ENCODE measurements at places on chromosomes 13 and 19.

GRCh38 chr13:43546251-43546650 is 240.5 kb downstream of the ENOX1 start:
- DNase-seq, result no peak

- DNase-seq, result no peak
These were observed 14.5 kb upstream of the SHC2 start for GRCh38 chr19:475360-475759.

GRCh38 chr19:4140237-4140711 is 13.2 kb upstream of the CREB3L3 start:
- peak; percentile 85 for DNase-seq

- DNase-seq, result no peak
These were observed 232.2 kb downstream of the DLEU7 start for GRCh38 chr13:50611117-50611781.

- DNase-seq, result no peak
These were observed 150.7 kb upstream of the WASF3 start for GRCh38 chr13:26406791-26407190.

- no peak for DNase-seq
These were observed 10.0 kb downstream of the NMRK2 start for GRCh38 chr19:3942790-3943409.

DNA sequence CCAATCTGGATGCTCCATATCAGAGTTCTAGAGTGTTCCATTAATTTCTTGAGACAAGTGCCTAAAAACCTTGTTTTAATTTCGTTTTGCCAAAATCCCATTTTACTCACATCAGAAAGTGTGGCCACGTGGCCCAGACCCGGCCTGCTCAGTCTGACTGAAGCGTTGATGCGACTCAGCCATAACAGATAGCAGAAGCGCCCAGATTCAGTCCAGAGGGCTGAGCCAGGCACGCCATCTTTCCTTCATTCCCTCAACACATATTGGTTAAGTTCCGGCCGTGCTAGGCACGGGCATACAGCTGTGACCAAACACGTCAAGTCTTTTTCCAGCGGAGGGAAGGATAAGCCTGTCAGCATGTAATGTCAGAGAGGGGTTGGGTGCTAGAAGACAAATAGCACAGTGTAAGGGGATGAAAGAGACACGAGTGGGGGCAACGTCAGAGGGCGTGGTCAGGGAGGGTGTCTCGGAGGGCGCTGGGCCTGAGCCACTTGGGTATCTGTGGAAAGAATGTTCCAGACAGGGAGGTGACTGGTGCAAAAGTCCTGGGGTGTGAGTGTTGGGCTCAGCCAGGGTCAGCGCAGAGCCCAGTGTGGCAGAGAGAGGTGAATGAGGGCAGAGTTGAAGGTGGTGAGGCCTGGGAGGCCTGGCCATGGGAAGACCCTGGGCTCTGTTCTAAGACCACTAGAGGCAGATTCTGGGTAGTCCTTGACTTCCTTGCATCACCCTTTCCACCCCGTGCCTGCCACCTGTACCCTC is 3.1 kb downstream of the F10 start:
- no peak for DNase-seq

GRCh38 chr13:113855931-113856715 is 7.8 kb downstream of the GAS6 start:
- no peak for DNase-seq

- DNase-seq, result no peak
These were observed 73.8 kb upstream of the OLFM4 start for GRCh38 chr13:52954838-52955237.

DNA sequence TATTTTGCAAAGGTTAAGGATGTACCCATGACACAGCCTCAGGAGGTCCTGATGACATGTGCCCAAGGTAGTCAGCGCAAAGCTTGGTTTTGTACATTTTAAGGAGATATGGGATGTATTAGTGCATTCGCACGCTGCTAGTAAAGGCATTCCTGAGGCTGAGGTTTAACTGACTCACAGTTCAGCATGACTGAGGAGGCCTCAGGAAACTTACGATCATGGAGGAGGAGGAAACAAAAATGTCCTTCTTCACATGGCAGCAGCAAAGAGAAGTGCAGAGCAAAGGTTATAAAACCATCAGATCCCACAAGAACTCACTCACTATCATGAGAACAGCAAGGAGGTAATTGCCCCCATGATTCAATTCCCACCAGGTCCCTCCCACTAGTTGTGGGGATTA is 1017.4 kb downstream of the EFNB2 start:
- DNase-seq, result no peak
